AG09319 (cell line): ENCODE measurements at places on chromosomes 3 and 15.

DNA sequence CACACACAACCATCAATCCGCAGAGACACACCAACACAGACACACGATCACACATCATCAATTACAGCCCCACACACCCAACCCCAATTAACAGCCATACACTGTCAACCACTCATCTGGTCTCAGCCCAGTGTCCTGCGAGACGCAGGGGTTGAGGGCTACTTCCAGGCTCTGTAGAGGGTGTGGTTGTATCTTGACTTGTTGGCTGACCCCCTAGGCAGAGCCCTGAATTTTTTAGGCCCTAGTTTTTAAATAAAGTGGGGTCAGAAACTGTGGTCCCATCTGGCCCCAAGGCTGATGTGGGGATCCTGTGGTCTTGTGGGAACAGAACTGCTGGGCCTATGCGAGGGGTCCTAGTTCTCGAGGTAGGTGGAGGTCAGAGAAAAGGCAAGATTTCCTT is 9.2 kb downstream of the VILL start:
- DNase-seq = no peak

GRCh38 chr3:161412123-161412522 is 40.8 kb upstream of the SPTSSB start:
- DNase-seq = no peak

- no peak for DNase-seq
Observed at GRCh38 chr3:38163117-38163840, 2.1 kb upstream of the OXSR1 start.

DNA sequence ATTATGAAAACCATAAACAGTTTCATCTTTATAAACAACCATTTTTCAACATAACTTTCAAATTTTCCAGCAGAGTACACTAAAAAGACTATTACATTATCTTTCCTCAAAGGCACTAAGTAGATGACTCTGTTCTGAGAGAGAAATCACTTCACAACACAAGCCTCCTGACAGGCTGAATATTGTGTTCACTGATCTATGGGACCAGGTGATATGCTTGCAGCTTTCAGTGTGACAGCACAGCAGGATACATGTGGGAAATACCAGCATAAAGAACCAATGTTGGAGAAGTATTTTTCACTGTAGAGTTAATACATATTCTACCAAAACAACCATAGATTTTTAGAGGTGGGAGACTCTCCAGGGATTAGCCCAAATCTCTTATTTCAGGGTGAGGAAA is 350.6 kb downstream of the PLCL2 start:
- no peak for DNase-seq

DNA sequence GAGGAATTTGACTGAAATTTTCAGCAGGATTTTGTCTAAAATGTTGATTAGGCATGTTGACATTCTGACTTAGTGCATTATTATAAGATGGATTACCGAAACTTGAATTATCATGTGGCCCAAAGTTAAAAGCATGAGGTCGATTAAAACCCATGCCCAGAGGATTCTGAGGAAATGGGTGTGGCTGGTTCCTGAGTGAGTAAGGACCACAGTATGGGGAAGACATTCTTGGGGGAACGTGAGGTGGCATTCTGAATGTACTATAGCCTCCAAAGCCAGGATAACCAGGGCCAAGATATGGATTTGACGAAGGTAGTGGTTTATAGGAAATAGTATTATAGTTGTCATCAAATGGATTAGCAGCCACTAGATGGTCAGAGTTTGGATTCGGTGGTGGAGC is 38.7 kb upstream of the DNAAF4 start:
- no peak for DNase-seq

GRCh38 chr3:145817870-145818483 is 343.0 kb downstream of the PLOD2 start:
- no peak for DNase-seq

DNA sequence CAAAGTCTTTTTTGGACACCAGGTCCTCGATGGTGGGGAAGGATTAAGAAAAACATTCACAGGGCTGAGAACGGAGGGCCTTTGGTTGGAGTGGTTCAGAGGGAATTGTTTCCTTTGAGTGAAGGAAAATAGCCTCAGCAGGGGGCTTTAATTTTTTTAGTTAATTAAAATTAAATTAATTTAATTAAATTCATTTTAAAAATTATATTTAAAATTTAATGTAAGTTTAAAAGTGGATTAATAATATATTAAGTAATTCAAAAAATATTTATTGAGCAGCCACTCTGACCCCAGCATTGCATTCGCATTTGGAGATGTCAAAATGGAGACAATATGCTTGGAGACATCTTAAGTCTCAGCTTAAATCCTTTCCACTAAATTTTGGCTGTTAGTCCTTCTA is 136.7 kb downstream of the KCNH8 start:
- no peak for DNase-seq

GRCh38 chr15:99409097-99409473 is 156.7 kb upstream of the MEF2A start:
- no peak for DNase-seq

DNA sequence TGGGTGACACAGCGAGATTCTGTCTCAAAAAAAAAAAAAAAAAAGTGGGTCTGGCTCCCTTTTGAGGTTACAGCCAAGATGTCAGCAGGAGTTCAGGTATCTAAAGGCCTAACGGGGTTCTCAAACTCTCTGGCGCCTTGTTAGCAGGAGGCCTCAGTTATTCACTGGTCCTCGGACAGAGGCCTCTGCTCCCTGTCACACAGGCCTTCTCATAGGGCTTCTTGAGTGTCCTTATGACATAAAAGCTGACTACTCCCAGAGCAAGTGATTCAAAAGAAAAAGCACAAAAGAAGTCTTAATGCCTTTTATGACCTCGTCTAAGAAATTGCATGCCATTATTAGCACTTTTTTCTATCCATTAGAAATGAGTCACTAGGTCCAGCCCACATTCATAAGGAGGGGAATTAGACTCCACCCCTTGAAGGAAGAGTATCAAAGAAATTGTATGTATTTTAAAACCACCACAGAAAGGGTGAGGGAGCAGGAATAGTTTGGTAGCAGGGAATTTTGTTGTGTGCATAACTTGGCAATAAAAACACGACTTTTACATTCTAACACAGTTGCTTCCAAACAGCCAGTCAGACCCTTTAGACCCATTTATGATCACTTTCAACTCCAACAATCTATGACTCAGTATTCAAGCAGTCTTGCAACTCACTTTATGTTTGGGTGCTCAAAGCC is 90.3 kb downstream of the MEX3B start:
- no peak for DNase-seq

- DNase-seq = peak; percentile 12
Observed at GRCh38 chr15:91849749-91850161, 3.8 kb upstream of the SLCO3A1 start.

DNA sequence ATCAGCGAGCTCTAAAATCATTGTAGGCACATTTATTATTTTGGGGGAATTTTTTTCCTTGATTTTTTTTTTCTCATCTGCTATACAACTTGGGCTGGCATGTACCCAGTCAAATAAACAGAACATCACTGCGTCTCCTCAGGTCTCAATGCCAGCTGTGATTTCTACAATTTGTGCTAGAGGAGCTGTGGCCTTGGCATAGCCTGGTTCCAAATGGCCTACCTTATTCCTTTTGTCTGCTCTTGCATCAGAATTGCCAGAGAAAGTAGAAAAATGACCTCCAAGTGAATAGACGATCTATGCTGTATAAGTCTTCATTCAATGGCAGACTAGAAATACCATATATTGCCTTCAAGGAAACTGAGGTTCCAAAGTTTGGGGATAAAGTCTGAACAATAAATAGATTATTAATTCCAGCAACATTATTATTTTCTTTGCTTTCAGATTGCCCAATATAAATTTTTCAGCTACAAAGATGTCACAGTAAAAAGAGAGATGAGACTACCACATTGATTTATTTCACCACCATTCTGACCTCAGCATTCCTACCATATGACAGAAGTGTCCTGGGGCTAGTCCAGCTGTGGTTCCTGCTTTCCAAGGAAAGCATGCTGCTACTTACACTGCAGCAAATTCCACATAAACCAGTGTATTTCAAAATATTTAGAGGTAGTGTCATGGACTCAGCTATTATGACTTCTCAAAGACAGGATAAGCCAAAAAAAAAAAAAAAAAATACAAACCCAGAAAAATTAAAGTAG is 493.9 kb upstream of the ZNF385D start:
- DNase-seq = peak; percentile 38

DNA sequence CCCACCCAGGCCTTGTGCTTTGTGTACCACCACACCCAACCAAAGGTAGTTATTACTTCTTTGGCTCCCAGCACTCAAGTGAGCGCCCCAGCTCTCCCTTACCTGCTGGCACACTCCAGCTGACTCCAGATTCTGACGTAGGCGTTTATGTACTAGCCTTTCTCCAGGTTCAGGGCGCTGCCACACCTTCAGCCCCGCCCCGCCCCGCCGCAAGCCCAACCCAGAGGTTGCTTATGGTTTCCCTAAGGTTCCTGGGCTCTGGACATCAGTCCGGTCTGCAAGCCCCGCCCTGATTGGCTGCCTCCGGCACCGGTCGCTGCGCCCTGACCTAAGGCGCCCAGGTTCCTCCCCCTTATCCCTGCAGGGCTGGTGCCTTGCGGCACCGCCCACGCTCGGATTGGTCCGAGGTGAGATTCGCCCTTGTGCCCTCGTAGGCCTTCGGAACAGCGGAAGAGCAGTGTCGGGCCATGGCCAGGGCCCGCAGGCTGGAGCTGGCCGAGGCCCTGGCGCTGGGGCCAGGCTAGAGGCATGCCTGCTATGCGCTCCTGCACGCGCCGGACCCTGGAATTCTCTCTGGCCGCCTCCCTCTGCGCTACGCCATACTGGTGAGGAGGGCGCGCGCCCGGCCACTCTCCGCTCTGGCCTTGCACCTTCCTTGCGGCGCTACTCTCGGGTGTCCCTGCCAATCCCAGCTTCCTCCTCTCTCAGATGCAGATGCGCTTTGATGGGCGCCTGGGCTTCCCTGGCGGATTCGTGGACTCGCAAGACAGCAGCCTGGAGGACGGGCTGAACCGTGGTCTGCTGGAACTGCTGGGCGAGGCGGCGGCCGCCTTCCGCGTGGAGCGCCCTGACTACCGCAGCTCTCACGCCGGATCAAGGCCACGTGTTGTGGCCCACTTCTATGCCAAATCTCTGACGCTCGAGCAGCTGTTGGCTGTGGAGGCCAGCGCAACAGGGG is 19.8 kb upstream of the NUDT16 start:
- no peak for DNase-seq

- peak; percentile 91 for DNase-seq
Observed at GRCh38 chr3:177781686-177782161, 584.4 kb upstream of the TBL1XR1 start.

DNA sequence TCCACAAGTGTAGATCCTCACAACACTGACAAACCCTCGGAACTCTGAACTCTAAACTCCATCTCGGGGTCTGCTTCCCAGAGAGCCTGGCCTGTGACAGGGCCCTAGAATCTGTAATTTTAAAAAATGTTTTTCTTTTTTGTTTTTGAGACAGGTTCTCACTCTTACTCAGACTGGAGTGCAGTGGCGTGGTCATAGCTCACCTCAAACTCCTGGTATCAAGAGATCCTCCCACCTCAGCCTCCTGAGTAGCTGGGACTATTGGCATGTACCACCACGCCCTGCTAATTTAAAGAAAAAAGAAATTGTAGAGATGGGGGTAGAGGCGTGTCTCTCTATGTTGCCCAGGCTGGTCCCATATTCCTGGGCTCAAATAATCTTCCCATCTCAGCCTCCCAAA is 26.2 kb downstream of the CRABP1 start:
- no peak for DNase-seq

DNA sequence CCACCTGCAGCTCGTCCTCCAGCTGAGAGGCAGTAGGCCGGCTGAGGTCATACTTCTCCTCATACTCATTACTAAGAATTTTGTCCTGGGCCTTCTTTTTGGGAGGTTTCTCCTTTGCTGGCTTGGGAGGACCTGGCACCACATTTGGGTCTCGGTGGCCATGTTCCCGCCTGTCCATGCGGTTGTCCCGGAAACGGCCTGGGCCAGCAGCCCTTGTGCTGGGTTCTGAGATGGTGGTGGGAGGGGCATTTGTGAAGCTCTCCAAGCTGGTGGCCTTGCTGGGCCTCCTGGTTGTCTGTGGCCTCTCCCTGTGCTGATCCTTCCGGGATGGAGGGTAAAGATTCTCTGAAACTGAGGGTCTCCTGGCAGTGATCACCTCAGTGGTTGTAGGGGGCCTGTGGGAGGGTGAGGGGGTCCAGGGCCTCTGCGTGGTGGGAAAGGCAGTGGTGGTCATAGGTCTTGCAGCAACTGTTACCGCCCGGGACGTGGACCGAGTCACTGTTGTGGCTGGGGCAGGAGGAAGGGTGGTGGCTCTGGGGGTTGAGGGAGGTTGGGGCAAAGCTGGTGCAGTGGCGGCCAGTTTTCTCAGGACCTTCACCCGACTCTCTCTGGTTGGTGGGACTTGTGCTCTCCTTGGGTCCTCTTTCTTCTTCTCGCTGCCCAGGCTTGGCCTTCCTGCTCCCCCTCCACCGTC is 2.5 kb downstream of the CCDC80 start:
- DNase-seq = no peak

DNA sequence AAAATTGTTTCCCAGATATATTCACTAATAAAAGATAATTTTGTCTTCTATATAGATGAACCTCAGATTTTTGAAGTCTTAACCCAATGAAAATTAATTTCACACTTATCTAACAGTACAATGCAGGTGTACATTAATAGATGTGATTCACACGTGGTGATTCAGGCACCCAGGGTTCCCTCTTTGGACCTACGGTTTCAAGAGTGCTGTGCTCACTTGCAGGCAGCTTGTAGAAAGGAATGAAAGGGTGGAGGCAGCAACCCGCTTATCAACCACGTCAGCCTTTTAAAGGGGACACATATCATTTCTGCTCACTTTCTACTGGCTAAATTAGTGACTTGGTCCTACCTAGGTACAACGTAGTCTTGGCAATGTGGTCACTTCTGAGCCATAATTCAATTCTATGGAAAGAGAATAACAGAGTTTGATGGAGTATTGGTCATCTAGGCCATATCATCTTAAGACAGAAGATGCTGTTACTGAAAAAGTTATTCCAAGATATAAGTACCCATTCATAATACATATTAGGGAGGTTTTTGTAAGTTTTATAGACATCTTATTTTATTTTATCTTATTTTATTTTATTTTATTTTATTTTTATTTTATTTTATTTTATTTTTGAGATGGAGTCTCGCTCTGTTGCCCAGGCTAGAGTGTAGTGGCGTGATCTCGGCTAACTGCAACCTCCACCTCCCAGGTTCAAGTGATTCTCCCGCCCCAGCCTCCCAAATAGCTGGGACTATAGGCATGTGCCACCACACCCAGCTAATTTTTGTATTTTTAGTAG is 37.9 kb downstream of the ACP3 start:
- DNase-seq = no peak

GRCh38 chr3:141646760-141647561 is 91.1 kb upstream of the RNF7 start:
- no peak for DNase-seq

DNA sequence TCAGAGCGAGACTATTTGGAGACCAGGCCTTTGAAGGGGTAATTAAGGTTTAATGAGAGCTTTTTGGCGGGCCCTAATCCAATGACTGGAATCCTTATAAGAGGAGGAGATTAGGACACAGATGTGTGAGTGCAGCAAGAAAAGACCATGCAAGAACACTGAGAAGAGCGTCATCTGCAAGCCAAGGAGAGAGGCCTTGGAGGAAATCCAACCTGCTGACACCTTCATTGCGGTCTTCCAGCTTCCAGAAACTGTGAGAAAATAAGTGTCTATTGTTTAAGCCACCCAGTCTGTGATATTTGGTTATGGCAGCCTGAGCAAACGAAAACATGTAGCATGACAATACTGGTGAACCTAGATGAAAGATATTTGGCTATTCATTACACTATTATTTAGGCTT is 23.0 kb upstream of the MUSTN1 start:
- no peak for DNase-seq

- DNase-seq = no peak
Observed at GRCh38 chr3:127026036-127026435, 43.1 kb downstream of the PLXNA1 start.
